Stimulated activated CD4-positive, alpha-beta T cell treated with anti-CD3 and anti-CD28 coated beads, Interleukin-12 subunit alpha, Interleukin-12 subunit beta, amount 100 ng/mL, for 4 hours (primary cell): ENCODE measurements at places on chromosomes 3 and 15.
A peak's percentile ranks its signal among the peaks of the same experiment; 100 is the strongest.

- DNase-seq, result no peak
These were observed 111.5 kb upstream of the COL8A1 start for GRCh38 chr3:99526921-99527320.

DNA sequence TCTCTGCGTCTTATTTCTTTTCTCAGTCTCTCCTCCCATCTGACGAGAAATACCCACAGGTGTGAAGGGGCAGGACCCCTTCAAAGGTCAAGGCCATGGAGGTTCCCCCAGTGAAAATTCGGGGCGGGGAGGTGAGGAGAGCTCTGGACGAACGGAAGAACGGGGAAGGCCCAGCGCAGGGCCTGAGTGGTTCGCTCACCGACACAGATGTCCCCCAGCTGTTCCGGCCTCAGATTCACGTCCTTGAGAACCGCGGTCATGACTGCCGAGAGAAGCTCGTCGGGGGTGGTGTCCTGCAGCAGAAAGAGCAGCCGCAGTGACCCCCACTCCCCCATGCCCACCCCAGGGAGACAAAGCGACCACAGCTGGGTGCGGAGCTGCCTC is 542 bp downstream of the ACAA1 start:
- no peak for DNase-seq

DNA sequence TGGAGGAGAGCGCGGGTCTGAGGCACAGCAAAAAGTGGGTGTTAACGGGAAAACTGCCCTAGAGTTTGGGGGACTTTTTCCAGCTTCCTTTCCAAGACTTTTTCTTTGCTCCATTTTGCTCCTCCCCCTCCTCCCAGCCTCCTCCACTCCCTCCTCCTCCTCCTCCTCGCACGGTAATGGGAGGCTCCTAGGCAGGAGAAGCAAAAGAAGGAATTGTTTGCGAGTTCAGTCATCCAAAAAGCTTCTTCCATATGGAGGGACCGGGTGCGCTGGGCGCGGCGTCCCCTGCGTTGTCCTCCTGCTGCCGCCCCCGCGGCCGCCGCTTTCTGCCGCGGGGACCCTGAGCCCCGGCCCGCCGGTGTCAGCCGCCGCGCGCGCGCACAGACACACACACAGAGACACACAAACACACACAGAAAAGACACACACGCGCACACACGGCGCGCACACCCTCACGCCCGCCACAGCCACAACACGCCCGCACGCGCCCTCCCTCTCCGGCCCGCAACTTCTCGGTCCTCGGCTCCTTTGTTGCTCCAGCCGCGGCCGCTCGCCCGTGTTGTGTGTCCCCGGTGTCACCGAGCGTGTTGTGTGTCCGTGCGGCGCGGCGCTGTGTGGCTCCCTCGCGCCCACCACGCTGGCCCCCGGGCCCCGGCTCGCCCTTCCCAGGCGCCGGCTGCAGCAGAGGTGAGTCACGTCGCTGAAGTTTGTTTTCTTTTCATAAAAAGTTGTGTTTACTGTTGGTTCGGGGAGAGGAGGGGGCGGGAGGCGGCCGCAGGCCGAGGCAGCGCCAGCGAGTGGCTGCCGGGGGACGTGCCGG is at the start of gene BOC:
TSS of gene BOC (plus strand) at position 228 of the 820 bp plus-strand sequence. CDS start 38,246 bp downstream, outside the sequence.
- no peak for DNase-seq

GRCh38 chr3:39262846-39263245 is 17.0 kb downstream of the CX3CR1 start:
- DNase-seq, result no peak

DNA sequence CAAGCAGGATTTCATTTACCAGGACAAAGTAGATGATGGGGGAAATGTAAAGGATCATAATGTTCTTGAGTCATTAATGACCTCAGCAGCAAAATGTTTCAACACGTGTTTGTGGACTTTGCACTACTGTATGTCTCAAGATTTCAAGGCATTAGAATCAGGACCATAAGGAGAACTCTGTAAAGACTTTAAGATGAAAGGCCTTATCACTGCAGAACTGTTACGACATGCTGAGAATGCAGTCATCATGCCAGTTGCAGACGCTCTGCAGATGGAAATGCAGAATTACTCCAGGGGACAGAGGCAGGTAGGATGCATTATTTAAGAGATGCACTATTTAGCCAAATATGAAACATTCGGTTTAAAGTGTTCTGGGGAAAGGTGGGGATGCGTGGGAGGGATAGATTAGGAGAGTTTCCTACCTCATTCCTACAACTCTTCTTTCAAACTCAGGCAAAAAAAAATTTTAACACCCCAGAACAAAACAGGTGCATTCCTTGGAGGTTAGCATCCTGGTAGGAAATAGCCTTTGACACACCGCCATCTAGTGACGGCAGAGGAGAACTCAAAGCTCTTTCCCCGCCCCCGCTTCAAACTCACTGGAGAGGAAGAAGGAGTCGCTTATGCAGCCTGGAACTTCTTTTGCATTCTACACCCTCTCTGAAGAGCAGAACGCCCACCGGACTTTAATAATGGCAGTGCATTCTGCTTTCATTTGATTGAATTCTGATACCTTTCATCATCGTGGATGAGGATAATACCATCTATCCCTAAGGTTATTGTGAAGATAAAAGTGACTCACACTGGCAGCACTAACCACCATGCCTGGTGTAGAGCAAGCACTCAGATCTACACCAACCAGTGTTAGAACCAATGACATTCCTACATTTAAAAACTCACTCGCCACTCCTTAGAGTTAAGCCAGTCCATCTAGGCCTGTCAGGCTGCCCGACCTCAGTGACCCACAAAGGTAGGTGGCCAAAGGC is 43.1 kb upstream of the TOPAZ1 start:
- peak; percentile 58 for DNase-seq

DNA sequence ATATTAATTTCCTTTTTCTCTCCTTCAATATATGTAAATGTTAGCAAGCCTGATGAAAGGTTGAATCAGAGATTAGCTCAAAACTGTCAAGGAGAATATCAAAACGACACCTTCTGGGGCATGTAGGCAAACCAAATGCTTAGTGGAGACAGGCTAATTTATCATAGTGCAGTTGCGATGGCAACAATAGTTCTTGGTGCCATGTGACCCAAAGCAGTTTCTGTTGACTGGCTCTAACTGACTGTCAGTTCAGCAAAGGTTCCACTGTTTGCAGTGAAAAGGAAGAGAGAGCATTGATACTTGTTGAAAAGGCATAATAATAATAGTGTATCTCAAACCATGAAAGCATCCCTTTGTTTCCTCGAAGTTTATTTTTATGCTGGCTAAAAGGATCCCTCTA is 513.9 kb downstream of the NLGN1 start:
- no peak for DNase-seq

DNA sequence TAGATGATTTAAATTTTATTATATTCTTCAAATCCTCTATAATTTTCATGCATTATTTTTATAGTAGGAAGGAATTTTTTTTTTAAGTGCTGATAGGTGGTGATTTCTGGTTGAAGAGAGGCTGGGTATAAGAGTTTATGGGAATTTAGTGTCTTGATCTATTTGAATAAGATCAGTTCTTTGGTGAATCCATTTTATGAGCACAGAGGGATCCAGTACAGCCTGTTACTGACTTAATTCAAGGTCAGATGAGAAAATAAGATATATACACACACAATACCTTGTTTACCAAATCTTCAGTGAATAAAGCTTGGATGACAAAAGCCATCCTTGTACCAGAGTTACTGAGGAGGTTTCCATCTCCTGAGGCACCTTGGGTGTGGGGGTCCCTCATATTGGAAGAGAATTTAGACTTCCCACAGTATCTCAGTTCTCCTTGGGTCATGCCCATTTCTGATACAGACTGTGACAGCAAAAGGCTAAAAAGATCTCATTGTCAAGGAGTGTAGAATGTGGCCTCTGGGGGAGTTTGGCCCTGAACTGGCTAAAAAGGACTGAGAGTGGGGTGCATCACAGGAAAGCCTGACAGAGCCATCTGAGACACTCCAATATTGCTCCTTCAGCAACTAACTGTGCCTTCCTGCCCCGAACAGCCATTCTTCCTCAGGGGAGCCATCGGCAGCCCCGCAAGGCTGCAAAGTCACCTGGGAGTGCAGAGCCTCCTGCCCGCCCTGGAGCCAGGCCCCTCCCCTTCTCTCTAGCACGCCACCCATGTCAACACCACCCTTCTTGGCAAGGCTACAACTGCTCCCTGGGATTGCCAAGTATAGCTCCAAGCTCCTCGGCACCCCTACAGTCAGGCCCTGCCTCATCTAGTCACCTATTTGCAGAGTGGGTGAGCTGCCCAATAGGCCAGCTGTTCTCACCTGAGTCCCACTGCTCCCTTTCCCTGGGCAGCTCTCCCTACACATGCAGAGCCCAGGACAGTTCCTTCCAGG is 43.1 kb upstream of the HACD2 start:
- DNase-seq, result no peak

DNA sequence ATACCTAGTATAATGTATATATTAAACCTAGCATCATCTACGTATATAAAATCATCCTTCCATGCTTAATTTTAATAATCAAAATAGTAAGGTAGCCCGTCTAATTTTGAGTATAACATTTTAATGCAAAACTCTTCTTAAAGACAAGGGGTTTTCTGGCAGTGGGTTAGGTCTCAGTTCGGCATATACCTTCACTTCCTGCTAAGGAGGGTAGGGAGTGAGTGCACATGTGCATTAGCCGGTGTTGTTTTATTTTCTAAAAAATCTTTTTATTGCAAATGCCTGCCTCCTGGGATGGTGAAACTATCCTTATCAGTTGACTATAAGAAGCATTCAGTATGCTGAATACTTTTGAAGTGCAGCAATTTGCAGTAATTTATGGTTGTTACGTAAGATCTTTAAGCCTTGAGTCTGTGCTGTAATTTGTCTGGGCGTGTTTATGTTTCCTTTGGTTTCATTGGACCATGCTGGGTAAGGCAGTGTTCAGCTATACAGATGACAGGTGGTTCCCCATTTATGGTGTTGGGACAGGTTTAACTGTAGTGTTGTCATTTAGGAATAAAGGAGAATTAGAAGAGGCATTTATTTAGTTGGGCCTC is 11.7 kb downstream of the ARHGEF26 start:
- DNase-seq, result no peak

- no peak for DNase-seq
These were observed 939.7 kb downstream of the NSUN3 start for GRCh38 chr3:95002438-95003046.

DNA sequence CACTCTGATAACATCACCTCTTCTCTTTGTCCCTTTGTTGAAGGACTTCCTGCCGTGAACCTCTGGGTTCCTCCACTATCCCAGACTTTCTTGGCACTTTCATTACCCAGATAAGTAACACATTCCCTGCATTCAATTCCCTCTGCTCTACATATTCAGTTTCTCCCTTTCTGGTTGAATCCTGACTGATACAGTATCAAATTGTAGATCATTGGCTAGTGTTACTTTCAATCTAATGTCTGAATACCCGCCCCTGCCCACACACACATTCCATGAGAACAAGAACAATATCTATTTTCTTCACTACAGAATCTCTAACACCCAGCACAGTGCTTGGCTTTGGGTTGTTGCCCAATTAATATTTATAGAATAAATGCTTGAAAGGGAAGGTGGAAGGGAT is 163.5 kb downstream of the ABHD5 start:
- DNase-seq, result no peak

DNA sequence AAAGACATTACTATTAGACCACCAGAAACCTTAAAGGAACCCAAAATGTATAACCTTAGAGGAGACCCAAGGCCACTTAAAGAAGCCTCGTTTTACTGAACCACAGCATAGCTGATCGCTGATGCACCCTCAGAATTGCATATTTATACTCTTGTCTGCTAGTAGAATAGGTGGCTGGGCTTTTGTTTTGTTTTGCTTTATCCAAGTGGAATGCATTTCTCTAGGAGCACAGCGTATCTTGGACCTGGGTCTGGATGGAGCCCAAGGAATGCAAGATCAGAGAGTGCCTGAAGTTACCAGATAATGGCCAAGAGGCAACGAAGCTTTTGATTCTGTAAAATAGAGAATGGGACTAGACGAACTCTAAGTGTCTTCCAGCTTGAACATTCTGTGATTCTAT is 129.2 kb upstream of the COL8A1 start:
- DNase-seq, result no peak

DNA sequence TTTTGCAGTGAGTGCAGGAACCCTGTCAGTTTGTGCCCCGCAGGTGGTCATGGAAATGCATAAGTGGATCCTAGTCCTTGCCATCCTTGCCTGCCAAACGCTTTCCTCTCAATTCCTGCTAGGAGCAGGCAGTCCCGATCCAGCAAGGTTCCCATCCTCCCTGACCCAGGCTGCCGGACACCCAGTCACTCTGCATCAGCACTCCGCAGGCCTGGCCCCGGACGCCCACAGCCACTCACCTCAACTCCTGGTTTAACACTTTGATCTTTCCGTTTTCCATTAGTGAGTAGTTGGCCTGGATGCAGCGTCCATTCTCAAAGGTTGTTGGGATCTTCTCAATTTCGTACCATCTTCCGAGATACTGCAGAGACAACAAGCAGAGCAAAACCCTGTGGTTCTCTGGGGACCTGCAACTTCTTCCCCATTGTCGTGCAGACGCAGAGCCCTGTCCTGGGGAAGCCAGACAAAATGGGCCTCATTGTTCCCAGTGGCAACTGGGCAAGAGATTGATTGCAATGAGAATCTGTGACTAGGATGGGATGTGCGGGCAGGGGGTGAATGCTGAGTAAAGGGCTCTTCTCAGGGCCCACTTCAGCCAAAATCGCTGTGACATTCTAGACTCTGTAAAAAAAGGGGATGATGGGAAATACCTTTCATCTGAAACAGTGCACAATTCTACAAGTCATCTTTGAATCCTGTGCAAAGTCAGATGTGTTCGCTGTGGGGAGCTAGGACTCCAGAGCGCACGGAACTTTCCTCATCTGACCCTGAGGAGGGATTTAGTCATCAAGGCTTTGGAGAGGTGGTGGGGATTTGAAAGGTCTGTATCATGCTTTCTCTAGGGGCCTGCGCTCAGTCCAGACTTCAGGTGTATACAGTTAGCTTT is 9.9 kb downstream of the APOD start:
- no peak for DNase-seq

DNA sequence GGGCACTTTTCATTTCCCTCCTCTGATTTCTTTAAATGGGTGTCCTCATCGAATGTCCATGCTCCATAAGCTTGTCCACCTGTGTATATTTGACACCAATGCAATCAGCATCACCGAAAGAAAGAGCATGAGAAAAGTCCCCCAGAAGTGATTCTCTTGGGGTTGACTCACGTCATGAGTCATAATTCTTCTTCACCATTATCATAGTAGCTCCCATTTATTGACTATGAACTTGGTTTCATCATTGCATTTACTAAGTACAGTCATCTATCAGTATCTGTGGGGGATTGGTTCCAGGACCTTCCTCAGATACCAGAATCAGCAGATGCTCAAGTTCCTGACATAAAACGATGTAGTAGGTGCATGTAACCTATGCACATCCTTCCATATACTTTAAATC is 372.5 kb upstream of the CFAP20DC start:
- no peak for DNase-seq
